Activated naive CD4-positive, alpha-beta T cell treated with anti-CD3 and anti-CD28 coated beads, Interleukin-2, amount 50 U/mL, for 16 hours (primary cell): ENCODE measurements at places on chromosomes 1 and 21.

GRCh38 chr1:106290805-106291501, 765.5 kb upstream of the PRMT6 start:
- DNase-seq = no peak

DNA sequence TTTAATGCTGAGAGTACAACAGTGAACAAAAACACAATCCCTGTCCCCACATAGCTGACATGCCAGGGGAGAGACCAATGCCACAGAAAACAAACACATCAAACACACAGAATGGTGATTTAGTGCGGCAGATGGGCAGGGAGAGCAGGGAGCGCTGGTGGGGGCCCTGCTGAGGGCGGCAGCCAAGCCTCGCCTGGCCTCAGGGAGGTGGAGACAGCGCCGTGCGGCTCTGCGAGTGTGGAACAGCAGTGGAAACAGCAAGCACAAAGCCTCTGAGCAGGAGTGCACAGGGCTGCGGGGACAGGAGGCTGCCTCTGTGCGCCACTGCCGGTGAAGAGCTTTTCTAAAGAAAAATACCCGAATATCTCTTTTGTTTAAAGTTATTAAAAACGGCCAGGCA, 17.0 kb downstream of the MCM3AP start:
- no peak for DNase-seq

GRCh38 chr1:91548376-91549040, 47.9 kb downstream of the CDC7 start:
- no peak for DNase-seq

DNA sequence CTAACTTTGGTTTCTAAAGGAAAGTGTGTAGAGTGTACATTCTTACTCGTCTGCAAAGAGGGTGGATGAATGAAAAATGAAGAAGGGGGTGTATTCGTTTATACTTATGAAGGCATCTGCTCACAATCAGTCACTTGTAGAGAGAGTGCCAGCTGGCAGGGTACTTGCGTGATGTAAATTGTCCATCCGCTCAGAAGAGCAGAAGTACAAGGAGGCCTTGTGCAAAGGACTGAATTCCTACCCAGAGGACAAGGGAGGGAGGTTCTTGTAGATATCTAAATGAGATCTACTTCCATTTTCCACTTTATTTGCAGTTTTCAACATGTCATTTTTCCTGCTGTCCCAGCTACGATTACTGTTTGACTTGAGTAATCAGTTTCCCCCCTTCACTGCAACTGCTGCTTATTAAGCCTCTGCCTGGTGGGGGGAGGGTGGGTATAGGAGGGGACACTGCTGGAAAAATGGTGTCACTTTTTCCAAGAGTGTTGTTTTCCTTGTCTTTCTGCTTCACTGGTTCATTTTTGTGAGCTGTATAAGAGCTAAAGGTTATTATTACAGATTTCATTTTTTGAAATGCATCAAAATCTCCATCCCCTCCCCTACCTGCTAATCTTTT, 67.3 kb downstream of the LAMC1 start:
- DNase-seq = no peak

- DNase-seq = no peak
Observed at GRCh38 chr1:161006563-161006962, 14.4 kb downstream of the F11R start.

- DNase-seq = no peak
Observed at GRCh38 chr1:174116042-174116441, 43.3 kb upstream of the RABGAP1L start.

GRCh38 chr1:209537336-209538114, 46.0 kb upstream of the CAMK1G start:
- no peak for DNase-seq

GRCh38 chr21:43736224-43736883, 17.4 kb downstream of the PDXK start:
- DNase-seq = no peak
